ENCODE measurements at places on chromosomes 6 and 20.

DNA sequence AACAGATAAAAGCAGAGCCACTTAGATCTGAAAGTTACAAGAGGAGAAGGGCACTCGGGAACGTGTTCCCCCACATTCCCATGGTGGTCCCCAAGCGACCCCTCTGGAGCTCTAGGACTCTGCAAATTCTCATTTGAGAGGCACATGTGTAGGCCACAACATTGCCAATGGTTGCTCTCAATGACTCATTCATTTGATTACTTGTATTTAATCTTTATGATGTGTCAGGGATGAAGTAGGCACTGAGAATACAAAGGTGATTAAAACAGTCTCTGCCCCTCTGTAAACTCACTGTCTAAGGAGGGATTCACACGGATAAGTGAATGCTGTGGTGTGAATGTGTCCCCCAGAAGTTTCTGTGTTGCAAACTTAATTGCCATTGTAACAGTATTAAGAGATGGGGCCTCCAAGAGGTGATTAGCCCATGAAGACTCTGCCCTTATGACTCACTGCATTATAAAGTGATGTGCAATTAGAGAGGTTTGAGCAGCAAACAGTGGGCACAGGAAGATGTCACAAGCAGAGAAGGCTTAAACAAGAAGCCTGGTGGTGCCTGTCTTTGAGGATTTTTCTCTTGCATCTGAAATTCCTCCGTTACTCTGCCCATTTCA lies 34.0 kb upstream of the TRAM2 start:
- no peak for DNase-seq

DNA sequence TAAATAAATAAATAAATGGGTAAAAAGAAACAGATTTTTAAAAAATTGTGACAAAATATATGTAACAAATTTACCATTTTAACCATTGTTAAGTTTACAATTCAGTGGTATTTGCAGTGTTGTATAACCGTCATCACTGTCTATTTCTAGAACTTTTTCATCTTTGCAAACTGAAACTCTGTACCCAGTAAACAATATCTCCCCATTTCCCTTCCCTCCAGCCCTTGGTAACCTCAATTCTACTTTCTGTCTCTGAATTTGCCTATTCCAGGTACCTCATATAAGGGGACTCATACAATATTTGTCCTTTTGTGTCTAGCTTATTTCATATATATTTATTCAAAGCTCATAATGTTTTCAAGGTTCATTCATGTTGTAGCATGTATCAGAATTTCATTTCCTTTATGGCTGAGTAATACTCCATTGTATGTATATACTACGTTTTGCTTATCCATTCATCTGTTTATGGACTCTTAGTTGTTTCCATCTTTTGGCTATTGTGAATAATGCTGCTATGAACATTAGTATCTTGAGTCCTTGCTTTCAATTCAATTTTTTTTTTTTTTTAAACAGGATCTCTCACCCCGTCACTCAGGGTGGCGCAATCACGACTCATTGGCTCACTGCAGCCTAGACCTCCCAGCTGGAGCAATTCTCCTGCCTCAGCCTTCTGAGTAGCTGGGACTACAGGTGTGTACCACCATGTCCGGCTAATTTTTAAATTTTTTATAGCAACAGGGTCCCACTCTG lies 8.9 kb downstream of the MANBAL start:
- no peak for DNase-seq

- DNase-seq = no peak
These were observed 1.7 kb upstream of the C6orf141 start for GRCh38 chr6:49548613-49549304.

DNA sequence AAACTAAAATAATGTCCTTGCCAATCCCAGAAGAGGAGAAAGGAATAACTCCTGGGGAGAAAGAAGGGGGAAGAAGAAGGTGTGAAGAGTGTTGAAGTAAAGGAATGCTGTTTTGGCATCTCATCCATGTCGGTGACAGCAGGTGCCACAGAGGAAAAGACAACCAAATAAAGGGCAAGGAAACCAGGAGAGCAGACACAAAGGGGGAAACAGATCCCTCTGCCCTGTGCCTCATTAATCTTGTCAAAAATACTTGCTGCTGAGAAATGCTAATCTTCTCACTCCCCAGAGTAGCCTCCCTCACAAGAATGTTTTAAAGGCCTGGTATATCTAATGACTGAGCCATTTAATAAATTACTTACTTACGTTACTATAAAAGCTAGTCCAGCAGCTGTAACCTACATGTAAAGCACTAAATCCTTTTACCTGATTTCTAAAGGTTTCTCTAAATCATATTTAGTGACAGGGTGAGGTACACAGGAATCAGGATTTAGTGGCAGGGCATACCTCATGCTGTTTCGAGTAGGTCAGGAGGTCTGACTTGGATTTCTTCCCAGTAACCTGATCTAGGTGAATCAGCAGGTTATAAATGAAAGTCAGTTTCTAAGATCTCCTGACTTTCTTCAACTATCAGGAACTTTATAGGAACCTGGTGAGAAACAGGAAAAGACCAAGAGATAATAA lies 377.1 kb downstream of the CENPW start:
- DNase-seq = peak; percentile 1

GRCh38 chr6:70734979-70735378 lies 67.3 kb downstream of the SMAP1 start:
- no peak for DNase-seq

DNA sequence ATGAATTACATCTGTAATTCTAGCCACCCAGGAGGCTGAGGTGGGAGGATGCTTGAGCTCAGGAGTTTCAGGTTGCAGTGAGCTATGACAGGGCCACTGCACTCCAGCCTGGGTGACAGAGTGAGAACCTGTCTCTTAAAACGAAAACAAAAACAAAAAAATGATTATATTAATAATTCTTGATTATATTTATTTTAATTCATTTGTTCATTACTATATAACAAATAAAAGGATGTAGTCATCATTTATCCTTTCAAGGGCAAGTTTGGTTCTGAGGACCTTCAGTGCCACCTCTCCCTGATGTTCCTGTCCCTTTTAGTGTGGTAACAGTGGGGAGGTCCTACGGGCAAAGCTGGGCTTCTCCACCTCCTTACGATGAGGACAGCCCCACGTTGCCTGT lies 167.1 kb upstream of the SCGN start:
- DNase-seq = no peak

DNA sequence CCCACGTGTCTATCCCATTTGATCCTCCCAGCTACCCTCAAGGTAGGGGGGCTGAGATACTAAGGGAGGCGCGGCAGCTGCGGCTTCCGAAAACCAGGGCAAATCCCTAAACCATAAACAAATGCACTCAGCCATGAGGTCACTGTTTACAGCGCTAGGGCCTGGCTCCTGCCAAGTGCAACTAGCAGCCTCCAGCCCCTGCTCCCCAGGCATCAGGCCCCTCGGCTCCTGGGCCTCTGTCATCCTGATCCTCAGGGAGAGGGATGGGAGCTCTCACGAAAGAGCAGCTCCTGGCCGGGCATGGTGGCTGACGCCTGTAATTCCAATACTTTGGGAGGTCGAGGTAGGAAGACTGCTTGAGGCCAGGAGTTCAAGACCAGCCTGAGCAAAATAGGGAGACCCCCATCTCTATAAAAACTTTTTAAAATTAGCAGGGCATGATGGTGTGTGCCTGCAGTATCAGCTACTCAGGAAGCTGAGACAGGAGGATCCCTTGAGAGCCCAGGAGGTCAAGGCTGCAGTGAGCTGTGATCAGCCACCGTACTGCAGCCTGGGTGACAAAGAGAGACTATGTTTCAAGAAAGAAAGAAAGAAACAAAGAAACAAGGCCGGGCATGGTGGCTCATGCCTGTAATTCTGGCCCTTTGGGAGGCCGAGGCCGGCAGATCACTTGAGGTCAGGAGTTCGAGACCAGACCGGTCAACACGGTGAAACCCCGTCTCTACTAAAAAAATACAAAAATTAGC lies 42.5 kb upstream of the TLDC2 start:
- no peak for DNase-seq

DNA sequence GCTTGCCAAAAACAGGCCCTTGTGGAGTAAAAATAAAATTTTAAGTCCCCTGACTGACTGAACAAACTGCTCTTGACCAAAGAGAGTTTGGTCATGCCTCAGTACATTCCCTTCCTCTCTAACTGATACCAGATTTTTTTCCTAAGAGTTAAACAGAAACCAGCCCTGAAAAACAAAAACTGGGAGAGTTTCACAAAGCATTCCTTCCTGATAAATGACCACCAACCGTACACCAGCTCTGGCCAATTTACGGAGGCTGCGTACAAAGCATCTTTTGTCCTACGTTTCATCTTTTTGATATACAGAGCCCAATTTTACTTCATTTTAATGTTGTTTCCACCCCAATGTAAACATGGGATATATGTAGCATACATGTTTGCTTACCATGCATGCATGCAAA lies 477.4 kb upstream of the HTR1E start:
- no peak for DNase-seq

GRCh38 chr20:50055524-50056083 lies 57.3 kb downstream of the UBE2V1 start:
- no peak for DNase-seq

- DNase-seq = no peak
These were observed 95.5 kb upstream of the AGPAT4 start for GRCh38 chr6:161369339-161369738.

DNA sequence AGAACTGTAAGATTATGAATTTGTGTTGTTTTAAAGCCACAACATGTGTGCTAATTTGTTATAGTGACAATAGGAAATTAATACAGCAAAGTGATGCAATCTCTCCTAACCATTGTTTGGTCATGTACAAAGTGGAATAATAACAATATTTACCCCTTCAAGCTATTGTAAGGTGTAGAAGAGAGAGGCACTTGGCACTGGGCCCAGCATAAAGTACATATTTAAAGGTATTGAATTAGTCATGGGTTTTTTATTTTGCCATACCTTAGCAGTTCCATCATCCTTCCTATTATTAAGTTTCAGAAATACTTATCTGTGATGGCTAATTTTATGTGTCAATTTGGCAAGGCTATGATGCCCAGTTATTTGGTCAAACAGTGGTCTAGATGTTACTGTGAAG lies 322.4 kb upstream of the TSHZ2 start:
- DNase-seq = no peak

DNA sequence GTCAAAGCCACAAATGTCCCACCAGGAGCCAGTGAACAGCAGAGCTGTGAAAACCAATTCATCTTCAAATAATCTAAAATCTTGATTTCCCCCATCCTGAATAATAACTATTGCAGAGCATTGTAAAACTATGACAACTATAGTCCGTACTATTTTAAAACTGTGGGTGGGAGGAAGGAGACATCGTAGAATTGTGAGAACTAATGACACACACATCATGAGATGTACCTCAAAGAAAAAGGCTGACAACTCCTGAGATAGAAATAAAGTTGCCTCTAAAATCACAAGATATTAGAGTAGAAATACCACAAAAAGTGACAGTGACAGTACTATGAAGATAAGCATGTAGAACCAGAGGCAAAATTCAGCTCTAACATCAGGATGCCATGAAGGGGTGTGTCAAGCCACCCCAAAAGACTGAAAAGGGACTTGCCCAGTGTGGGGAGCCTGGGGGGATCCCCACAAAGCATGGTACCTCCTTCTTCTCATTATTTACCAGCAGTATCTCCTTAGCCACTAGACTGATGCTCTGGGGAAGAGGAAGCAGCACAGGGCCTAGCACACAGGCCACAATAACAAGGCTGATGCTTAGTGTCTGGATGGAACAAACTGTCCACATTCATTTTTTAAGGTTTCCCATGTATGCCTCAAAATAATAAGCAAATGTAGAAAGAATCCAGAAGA lies 13.4 kb downstream of the NAPB start:
- no peak for DNase-seq

DNA sequence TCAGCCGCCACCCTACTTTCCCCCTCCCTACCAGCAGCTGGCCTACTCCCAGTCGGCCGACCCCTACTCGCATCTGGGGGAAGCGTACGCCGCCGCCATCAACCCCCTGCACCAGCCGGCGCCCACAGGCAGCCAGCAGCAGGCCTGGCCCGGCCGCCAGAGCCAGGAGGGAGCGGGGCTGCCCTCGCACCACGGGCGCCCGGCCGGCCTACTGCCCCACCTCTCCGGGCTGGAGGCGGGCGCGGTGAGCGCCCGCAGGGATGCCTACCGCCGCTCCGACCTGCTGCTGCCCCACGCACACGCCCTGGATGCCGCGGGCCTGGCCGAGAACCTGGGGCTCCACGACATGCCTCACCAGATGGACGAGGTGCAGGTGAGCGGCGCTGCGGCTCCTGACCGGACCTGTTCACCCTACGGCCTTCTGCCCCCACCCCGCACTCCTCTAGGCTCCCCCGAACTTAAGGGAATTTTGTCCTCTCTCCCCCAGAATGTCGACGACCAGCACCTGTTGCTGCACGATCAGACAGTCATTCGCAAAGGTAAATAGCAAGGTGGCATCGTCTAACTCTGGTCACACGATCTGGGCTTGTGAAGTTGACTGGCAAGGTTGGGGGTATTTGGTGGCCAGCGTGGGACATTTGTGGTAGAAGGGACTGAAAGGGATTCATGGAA lies 2.3 kb downstream of the TFAP2C start:
- DNase-seq = no peak

DNA sequence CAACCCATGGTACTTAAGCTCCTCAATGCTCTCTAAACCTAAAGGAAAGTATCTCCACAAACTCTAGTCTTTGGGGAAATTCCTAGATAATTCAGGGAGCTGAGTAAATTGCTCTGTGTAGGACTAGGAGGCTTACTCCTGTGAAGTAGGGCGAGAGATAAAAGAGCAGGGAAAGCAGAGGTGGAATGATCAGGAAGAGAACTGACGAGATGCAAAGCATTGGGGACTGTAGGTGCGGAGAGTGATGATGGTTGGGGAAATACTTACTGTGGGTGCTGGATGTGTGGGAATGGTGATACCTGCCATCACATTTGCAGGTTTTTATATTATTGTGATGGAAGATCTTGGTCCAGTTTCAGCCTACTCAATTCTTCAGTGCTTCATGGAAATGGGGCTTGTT lies 1.6 kb upstream of the LATS1 start:
- no peak for DNase-seq

GRCh38 chr6:34445313-34445860 lies 19.5 kb upstream of the RPS10 start:
- no peak for DNase-seq

DNA sequence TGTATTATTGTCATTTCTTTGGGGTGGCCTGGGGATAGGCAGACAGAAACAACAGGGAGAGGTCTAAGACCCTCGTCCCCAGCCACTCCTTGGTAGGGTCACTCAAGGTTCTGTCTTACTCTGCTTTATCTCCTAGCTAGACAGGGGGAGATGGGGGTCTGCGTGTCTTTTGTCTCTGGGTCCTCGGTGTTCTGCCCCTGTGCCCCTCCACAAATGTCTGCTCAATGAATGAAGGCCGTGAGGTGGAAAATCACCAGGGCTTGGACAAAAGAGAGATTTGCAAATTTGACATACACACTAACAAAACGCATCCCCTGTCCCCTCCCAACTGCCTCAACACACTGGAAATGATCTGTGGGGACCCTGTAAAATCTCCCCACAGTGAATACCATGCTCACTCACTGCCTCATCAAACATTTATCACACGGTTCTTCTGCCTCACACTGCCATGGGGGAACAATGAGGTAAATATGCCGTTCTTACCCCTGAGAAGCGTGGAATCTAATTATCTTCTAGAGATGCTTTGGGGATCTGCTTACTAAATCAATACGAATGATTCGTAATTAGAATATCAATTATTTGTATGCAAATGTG lies 13.2 kb upstream of the VAPB start:
- DNase-seq = no peak
